ENCODE measurements at places on chromosomes 6 and 20.
A peak's percentile ranks its signal among the peaks of the same experiment; 100 is the strongest.

- DNase-seq = no peak
Measured at GRCh38 chr6:123810214-123810613, 6.5 kb downstream of the NKAIN2 start.

GRCh38 chr6:93282521-93283031, 136.8 kb downstream of the EPHA7 start:
- DNase-seq = peak; percentile 34

DNA sequence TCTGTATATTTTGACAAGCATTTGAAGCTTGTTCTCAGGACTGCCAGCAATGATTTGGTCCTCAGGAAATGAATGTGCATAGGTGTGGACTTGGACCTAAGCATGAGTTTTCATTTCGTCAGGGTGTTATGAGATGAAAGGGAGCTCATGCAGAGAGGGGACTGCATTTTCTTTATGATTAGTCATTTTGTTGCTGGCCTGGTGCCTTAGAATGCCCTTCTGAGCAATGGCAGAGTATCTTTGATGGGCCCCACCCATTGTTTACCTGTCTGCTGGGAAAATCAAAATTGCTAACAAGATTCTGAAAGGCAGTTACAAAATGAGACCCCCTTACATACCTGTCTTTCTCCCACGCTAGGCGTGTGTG, 51.5 kb upstream of the MTHFD1L start:
- no peak for DNase-seq

- DNase-seq = peak; percentile 93
Measured at GRCh38 chr20:63835021-63835858, 4.2 kb upstream of the ZBTB46 start.

GRCh38 chr6:160088069-160088783, 33.4 kb upstream of the SLC22A1 start:
- DNase-seq = peak; percentile 67
